Activated CD8-positive, alpha-beta memory T cell treated with anti-CD3 and anti-CD28 coated beads, Interleukin-2, amount 50 U/mL, for 48 hours (primary cell): ENCODE measurements at places on chromosomes 1 and 21.

GRCh38 chr1:2468540-2468939 is 7.5 kb upstream of the PLCH2 start:
- no peak for DNase-seq

- DNase-seq: no peak
These were observed 18.2 kb downstream of the LDLRAP1 start for GRCh38 chr1:25561421-25562100.

GRCh38 chr1:171141688-171142415 is 43.2 kb upstream of the FMO2 start:
- DNase-seq: no peak

DNA sequence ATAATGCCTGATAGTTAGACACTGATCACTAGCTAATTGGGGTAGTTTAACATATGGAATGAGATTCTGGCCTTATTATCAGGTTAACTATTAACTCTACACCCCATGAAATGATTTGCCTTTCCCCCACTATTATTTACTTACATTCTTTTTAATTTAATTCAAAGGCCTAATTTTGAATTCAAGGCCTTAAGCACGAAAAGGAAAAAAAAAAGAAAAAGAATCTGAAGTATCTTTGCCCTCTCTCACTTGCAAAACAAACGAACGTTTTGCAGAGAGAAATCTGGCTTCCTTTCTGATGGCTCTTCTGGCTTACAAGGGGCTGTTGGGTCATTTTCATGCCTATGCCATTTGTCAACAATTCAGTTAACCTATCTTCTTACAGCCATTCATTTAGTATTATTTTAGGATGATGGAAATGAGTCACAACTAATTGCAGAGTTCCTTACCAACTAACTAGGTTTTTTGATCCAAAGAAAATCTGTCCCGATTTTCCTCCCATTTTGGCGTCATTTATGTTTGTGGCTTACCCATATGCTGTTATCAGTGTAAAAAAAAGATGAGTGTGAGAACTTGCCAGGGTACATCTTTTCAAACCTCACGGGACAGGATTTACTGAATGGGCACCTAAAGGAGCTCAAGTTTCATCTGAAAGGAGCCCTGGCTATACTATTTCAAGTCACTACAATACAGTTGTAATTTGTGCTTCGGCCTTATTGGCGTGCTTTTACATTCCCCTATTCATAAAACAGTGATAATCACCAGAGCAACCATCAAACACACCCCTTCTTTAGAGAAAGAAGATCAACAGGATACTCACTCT is 1.9 kb upstream of the ERRFI1 start:
- no peak for DNase-seq

GRCh38 chr1:116460261-116460660 is 87.2 kb downstream of the ATP1A1 start:
- DNase-seq: no peak

DNA sequence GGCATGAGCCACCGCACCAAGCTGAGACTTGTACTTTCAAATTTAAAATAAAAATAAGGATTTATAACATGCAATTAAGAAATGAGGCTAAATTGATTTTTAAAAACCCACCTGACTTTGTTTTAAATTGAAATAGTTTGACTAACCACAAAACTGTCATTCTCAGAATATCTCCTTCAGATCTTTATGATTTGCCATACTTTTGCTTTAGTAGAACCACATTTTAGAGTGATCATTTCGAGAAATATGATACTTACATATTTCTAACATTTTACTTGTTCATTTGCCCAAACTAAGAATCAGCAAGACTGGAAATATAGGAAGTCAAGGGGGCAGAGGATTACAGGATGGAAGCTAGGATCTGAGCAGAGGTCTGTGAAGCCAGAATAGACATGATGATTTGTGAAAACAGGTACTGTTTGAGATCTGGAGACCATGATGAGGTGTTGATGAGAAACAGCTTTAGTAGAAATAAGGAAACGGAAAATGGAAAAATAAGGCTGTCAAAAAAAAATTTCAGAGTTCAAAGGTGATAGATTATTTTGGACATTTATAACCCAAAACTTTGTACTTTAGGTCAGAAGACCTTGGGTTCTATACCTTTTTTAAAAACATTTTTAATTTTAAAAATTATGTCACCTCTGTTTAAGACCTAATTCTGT is 44.8 kb downstream of the GIPC2 start:
- no peak for DNase-seq

DNA sequence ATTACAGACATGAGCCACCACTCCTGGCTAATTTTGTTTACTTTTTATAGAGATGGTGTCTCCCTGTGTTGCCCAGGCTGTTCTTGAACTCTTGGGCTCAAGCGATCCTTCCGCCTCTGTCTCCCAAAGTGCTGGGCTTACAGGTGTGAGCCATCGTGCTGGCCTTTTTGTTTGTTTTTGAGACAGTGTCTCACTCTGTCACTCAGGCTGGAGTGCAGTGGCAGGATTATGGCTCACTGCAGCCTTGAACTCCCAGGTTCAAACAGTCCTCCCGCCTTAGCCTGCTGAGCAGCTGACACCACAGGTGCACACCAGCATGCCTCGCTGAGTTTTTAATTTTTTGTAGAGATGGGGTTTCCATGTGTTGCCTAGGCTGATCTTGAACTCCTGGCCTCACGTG is 49.1 kb downstream of the ADARB1 start:
- DNase-seq: no peak

DNA sequence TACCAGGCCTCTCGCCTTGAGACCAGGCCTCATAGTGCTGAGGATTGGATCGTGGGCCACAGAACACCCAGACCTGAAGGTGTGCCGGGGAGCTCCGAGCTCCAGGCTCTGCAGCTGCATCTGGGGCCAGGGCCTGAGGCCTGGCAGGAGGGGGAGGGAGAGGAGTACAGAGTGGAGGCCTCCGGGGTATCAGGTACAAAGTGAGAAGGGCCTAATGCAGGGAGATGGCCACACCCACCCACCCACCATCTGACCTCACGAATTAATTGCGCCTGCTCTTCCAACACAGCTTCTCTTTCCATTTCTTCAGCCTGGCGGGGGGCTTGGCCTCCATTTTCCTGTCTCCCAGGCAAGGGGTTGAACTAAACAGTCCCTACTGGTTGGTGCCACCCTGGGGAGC is 99.4 kb upstream of the ARHGEF16 start:
- DNase-seq: no peak

GRCh38 chr1:193176788-193177187 is 9.6 kb downstream of the B3GALT2 start:
- no peak for DNase-seq

DNA sequence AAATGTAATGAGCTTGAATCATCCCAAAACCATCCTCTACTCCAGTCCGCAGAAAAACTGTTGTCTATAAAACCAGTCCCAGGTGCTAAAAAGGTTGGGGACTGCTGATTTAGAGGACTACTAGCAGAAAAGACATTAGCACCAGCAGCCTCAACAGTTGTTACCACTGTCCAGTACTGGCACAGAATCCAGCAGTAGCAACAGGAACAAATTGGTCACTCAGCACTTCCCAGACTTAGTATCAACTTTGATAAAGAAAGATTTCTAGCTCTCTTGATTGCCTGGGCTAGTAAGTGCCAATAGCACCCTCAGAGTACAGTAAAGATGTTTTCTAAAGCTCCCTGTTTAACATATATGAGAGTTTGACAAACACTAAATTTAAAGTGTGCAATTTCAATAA is 127.9 kb downstream of the FAF1 start:
- no peak for DNase-seq

GRCh38 chr1:226162898-226163297 is 23.6 kb downstream of the ACBD3 start:
- no peak for DNase-seq

- peak; percentile 63 for DNase-seq
These were observed 423 bp downstream of the URB1 start for GRCh38 chr21:32392299-32392879.

DNA sequence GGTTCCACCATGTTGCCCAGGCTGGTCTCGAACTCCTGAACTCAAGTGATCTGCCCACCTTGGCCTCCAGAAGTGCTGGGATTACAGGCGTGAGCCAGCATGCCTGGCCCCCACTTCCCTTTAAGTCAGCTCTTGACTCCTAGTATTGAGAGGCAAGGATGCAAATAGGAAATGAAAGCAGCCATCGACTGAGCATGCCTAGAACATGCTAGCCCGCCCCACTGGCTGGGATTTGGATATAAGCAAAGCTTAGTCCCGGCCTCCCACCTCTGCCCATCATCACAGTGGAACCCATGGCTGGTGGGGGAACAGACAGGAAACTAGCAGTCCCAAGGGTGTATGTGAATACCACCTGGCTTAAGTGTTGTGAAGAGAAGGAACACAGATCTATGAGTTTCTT is 10.5 kb downstream of the C1orf167 start:
- DNase-seq: no peak

GRCh38 chr1:202568826-202569225 is 141.4 kb downstream of the SYT2 start:
- no peak for DNase-seq

DNA sequence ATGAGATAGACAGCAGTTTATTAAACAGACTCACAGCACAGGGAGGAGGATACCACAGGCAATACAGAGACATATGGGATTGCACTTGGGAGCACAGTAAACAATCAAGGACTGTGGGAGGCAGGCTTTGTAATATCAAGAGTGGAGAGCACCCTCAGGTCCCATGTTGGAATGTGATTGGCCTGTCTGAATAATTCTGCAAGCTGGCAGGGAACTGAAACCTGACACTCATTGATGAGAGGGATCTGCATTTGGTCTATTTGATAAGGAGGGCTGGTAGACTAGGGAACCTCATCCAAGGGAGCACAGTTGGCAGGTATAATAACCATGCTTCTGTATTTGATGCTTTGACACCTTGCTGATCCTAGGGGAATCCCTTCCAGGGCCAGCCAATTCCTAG is 69.9 kb upstream of the PRMT6 start:
- DNase-seq: no peak

DNA sequence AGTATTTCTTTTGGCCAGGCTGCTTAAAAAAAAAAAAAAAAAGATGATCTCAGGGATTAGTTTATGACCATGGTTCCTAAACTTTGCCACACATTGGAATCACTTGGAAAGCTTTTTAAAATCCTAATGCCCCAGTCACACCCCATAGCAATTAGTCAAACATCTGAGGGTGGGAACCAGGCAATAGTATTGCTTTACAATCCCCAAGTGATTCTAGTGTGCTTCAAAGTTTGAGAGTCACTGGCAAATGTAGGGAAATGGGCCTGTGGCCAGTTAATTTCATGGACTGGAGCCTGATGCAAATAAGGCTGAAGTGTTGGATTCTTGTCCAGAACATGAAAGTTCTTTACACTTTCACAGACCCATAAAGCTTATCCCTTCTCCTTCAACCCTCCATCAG is 374.6 kb upstream of the ESRRG start:
- no peak for DNase-seq

DNA sequence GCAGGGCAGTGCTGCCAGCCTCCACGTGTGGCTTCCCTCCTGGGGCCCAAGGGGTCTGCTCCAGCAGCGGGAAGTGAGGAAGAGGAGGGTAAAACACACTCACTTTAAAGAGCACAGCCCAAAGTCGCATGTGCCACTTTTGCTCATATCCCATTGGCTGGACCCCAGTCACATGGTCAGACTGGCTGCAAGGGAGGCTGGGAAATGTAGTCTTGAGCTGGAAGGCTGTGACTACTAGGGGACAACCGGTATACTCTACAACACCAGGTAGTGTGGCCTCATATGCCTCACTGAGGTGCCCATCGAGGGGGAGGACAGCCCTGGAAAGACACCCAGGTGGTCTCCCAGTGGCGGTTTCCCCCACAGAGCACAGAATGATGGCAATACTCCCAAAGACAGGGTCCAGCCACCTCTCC is 45.2 kb downstream of the CAMK2N1 start:
- DNase-seq: peak; percentile 67

- no peak for DNase-seq
These were observed 74.7 kb upstream of the OLFM3 start for GRCh38 chr1:102071451-102071850.

DNA sequence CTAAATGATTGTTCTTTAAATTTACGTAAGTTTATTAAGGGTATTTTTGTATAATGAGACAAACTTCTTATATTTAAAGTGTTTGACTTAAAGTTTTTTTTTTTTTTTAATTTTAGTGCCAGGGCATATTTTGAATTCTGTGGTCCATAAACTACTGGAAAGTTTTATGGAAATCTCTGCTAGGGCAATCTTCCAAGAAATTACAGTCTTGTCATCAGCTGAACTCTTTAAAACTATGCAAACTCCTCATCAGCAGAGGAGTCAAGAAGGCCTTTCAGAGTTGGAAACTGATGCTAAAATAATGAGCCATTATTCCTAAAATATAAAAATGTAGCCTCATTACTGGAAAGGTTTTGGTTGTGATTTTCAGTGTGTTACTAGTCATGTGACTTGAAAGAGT is 1201.9 kb downstream of the BRINP3 start:
- no peak for DNase-seq

DNA sequence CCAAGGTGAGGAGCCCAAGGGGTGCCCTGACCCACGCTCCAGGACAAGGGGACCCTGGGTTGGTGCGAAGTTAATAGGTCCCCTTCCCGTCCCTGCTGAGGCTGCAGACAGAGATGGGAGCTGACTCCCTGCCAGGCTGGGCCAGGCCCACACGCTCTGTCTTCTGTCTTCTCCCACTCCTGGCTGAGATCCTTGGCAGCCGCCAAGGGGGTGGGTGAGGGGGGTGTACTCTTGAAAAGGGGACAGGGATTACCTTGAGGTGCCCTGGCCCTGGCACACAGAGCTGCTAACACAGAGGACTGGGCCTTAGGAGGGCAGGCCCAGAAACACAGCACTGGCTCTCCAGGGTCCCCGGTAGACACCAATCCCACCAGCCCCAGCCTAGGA is 11.0 kb upstream of the CTRC start:
- DNase-seq: no peak

DNA sequence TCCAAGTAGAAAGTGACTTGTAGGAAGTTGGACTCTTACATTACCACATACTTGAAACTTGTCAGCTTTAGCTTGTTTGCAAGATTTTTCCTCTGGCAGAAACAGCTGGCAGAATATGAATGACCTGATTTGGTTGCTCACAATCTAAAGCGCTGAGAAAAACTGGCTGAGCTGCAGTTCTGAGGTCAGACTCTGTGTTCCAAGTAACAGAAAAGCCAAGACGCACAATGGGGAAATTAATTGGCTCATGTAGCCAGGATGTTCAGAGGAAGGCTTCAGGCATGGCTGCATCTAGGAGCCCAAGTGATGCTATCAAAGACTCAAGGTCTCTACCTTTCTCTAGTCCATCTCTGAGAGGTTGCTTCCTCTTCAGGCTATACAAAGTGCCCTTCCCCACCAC is 27.0 kb downstream of the ALPL start:
- DNase-seq: no peak

GRCh38 chr1:186420311-186420710 is 40.6 kb downstream of the PDC start:
- DNase-seq: no peak
